ENCODE measurements at places on chromosomes 6 and 20. TPM values are rescaled to one million over a fixed set of nuclear protein-coding genes. Genes with fewer than 3 reads are reported as not detected.

DNA sequence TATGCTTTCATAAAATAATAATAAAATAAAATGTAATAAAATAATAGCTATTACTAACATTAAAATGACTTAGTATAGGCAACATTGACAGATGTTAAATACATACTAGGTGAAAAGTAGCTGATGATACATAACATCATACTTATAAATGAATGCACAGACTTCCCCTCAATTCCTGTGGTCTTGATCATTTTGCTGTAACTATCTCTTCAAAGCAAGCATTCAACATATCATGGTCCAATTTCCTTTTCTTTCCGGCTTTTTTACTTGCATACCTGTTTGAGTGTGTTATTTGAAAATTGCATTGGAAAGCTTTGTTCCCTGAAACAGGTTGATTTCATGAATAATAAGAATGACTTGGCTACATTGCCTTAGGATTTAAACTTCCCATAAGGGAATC lies 309.3 kb downstream of the HDGFL1 start:
- no peak for DNase-seq

- no peak for DNase-seq
Measured at GRCh38 chr6:49462599-49462926, 490 bp downstream of the MMUT start.

DNA sequence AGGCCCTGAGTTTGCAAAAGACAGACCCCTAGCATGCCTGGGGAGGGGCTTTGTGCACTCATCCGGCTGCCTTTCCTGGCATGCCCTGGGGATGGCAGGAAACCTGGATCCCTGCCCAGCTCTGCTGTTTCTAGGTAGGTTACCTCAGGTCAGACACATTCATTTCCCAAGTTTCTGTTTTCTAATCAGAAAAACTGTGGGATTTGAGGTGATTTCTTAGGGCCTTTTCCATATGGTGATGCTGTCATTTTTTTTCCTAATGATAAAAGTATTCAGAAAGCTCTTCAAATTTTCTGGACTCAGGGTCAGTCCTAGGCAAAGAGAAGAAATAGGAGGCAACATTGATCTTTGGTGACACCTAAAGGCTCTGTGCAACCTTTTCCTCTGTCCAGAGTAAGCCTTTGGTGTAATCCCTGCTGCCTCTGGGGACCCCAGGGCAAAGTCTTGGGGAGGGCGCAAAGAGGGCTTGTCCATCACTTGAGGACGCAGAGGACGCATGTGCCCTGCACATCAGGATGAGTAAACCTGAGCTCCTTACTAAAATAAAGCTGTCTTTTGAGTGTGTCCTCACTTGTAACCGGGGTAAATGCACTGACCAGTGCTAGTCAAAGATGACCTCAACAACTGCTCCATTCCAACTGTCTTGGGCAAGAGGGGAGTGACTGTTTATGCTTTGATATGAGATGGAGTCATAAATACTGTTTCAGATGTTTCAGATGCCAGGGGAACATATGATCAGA lies 13.5 kb upstream of the TRAM2 start:
- no peak for DNase-seq

DNA sequence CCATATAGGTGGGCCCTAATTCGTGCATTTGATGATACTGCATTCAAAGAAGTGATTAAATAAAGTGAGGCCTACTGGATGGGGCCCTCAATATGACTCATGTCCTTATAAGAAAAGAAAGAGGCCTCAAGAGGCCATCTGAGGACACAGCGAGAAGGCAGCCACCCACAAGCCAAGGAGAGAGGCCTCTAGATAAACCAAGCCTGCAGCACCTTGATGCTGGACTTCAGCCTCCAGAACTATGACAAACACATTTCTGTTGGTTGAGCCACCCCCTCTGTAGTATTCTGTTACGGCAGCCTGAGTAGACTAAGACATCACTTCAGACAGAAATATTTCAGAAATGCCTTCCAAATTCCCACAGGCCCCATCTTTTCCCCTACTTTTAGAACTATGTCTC lies 82.5 kb upstream of the PLEKHG1 start:
- no peak for DNase-seq

BMP7 gene
- total RNA-seq = 17.3 TPM

DNA sequence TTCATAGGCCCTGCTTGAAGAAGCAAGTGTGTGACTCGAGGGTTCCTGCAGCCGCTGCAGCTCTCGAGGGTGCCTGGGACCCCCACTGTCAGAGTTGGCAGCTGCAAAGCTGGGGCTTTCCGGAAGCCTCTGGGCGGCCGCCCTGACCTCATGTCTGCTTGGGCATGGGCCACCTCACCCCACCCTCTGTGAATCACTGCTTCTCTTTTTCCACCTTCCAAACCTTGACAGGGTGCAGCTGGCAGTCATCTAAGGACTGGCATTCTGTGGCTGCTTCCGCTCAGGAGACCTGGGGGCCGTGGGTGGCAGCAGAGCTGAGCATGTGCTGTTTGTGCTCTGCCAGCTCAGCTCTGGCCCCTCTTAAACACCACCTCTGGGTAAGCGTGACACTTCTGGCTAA lies 32.0 kb downstream of the ERMARD start:
- no peak for DNase-seq

C6orf58 gene
- total RNA-seq = not detected

DNA sequence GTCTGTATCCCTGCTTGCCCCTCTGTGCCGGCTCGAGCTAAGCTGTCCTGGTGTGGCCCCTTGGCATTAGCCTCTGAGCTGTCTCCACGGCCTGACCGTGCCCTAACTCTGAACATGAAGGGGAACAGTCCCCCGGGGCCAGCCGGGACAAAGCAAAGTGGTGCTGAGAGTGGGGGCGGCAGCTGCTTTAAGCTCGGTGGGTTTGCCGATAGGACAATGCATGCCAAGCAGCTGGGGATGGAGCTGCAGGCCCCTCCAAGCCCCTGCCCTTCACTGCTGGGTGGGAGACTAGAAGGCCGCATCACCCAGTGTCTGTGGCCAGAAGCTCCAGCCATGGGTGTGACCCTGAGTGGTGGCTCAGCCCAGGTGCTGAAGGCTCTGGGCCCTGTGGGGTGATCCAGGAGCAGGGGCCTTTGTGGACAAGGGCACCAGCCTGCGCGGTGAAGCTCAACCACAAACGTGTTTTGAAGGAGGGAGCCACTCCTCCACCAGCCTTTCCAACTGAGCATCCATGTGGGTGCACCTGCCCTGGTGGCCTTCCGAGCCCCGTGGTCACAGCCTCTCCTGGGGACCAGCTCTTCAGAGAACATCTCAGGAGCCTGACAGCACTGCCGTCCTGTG lies 242.5 kb downstream of the ERMARD start:
- no peak for DNase-seq

DNA sequence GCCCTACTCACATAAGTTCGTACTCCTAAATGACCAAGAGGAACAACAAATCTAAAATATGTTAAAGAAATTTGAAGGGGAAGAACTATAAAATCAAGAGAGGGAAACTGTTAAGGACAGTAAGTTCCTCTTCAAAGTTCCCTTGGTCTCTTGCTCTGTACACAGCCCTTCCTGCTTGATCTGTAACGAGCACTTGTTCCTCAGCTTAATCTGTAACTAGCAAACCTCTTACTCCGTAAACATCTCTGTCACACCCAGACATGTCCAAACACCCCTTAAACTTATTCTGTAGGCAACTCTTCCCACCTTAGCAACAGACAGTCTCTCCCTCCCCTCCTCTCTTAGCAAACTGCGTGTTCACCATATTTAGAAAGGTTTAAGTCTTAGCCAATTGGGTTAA lies 29.9 kb downstream of the PLN start:
- DNase-seq = no peak

TTK gene
- total RNA-seq = 0.80 TPM

Data from sciatic nerve (tissue), 2 donors.